Activated T-helper 1 cell treated with anti-CD3 and anti-CD28 coated beads, Interleukin-12 subunit alpha, Interleukin-12 subunit beta, Interleukin-2, Interleukin-4 antibody, amounts not matched to agents 30 ng/mL and 10 ng/mL and 1 ng/mL, durations not matched to agents 14 hours and 24 hours and 36 hours (primary cell): ENCODE measurements at places on chromosomes 4 and X.

GRCh38 chrX:153303276-153304262, 18.0 kb downstream of the PNMA6F start:
- H3K27me3 ChIP-seq: peaks cover 24% of the 10 kb centered on the region
- H3K27ac ChIP-seq: no peak overlapping the region
- H3K4me1 ChIP-seq: no peaks in the 10 kb centered on the region
- DNase-seq: no peak
- no peak overlapping the region for H3K4me3 ChIP-seq

DNA sequence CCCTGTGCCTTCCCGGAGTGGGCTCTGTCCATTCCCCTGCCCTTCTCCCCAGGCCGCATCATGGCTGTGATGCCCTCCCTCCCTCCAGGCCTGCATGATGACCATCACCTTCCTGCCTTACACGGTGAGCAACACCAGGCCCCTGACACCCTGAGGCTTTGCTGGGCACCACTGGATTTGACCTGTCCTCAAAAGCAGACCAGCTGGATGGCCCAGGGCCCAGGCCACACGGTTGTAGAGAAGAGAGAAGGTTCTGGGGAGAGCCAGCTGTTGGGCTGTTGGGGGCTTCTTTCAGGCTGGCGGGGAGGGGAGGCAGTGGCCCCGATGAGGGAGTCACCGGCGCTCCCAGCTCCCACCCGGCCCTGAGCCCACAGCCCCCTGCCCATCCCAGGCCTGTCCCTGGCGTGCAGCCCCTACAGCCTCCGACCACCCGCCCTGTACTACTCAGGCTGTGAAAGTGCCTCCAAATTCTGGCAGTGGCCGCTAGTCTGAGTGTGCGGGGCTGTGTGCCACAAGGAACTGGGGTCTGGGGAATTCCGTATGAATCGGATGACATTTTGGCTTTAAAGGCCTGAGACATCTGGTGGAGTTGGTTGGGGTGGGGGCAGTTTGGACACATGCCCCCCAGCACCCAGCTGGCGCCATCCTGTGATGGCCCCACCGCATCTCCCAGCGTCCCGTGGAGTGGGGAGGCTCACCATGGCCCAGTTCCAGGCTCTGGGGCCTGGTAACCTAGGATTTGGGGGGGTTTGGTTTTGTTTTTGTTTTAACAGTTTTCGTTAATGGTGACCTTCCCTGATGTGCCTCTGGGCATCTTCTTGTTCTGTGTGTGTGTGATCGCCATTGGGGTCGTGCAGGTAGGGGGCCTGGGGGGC, 19.6 kb downstream of the TMEM175 start:
- H3K4me1 ChIP-seq: no peaks in the 10 kb centered on the region
- no peak overlapping the region for H3K4me3 ChIP-seq
- no peaks in the 10 kb centered on the region for H3K27me3 ChIP-seq

DNA sequence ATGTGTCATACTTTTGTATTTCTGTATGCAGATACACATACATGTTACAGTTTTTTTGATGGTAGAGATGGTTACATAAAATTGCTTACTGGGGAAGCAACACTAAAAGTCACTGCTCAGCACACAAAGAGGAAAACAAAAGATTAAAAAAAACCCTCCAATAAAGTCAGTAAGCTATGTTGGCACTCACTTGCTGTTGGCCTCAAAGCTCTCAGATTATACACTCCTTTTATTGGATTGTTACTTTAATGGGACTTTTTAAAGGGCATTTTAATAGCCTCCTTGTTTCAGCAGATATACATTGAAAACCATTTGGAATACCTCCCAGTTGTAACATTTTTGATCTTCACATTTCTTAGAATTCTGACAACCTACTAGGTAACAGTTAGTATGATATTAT, 222.0 kb upstream of the HHIP start:
- H3K36me3 ChIP-seq: no peaks in the 10 kb centered on the region
- no peaks in the 10 kb centered on the region for H3K4me1 ChIP-seq
- no peak overlapping the region for H3K27ac ChIP-seq
- H3K4me3 ChIP-seq: no peak overlapping the region
- no peaks in the 10 kb centered on the region for H3K27me3 ChIP-seq
- no peak for DNase-seq

DNA sequence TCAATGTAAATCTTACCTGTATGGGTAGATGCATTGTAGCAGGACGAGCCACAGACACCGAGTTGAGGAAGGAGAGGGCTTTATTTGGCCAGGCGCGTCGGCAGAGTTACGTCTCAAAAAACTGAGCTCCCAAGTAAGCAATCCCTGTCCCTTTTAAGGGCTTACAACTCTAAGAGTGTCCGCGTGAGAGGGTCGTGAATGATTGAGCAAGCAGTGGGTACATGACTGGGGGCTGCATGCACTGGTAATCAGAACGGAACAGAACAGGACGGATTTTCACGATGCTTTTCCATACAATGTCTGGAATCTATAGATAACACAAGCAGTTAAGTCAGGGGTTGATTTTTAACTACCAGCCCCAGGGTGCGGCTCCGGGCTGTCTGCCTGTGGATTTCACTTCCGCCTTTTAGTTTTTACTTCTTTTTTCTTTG, 524.9 kb upstream of the HTR2C start:
- no peak overlapping the region for H3K4me3 ChIP-seq
- no peaks in the 10 kb centered on the region for H3K36me3 ChIP-seq
- no peak for DNase-seq
- no peaks in the 10 kb centered on the region for H3K4me1 ChIP-seq
- H3K27ac ChIP-seq: no peak overlapping the region
- H3K27me3 ChIP-seq: no peaks in the 10 kb centered on the region

DNA sequence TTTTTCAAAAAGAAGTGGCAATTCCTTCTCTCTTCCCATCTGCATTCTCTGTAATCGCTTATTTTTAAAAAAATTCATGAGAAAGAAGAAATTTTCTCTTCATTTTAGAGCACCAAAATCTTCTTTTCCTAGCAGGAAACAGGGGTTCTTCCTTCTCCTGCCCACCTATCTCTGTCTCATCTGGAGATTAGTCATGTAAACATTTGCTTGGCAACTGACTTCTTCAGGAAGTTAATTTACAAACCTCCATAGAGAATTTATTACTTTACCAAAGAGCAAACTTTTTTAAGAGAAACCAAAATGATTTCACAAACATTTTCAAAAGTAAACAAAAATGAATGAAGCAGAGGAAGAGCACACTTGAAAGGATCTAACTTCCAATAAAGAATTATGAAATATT, 13.5 kb downstream of the TTC29 start:
- peaks cover 2% of the 10 kb centered on the region for H3K27me3 ChIP-seq
- H3K4me3 ChIP-seq: no peak overlapping the region
- H3K36me3 ChIP-seq: no peaks in the 10 kb centered on the region
- no peak for DNase-seq
- H3K27ac ChIP-seq: no peak overlapping the region

GRCh38 chrX:2960861-2961515, 31.8 kb upstream of the ARSD start:
- no peak overlapping the region for H3K4me3 ChIP-seq
- DNase-seq: no peak
- H3K27ac ChIP-seq: no peak overlapping the region
- no peaks in the 10 kb centered on the region for H3K36me3 ChIP-seq
- no peaks in the 10 kb centered on the region for H3K27me3 ChIP-seq
- no peaks in the 10 kb centered on the region for H3K4me1 ChIP-seq

DNA sequence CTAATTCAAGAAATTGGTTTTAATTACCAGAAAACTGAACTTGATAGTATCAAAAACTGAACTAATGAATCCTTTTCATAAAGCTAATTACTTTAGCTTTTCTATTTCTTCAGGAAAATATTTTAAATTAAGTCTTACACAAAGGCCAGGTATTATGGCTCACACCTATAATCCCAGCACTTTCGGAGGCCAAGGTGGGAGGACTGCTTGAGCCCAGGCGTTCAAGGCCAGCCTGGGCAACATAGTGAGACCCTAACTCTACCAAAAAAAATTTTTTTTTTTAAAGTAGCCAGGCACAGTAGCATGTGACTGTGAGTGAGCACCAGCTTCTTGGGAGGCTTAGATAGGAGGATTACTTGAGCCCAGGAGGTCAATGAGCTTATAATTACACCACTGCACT, 19.1 kb downstream of the CNOT6L start:
- peaks cover 37% of the 10 kb centered on the region for H3K4me1 ChIP-seq
- H3K27ac ChIP-seq: no peak overlapping the region
- no peak for DNase-seq
- H3K36me3 ChIP-seq: peaks cover 31% of the 10 kb centered on the region
- H3K27me3 ChIP-seq: no peaks in the 10 kb centered on the region

- no peaks in the 10 kb centered on the region for H3K36me3 ChIP-seq
- no peaks in the 10 kb centered on the region for H3K4me1 ChIP-seq
- H3K27ac ChIP-seq: no peak overlapping the region
- DNase-seq: no peak
- H3K4me3 ChIP-seq: no peak overlapping the region
Observed at GRCh38 chr4:87633243-87633642, 16.8 kb upstream of the DMP1 start.

- no peak for DNase-seq
- H3K4me3 ChIP-seq: no peak overlapping the region
- H3K4me1 ChIP-seq: no peaks in the 10 kb centered on the region
- no peaks in the 10 kb centered on the region for H3K36me3 ChIP-seq
- no peak overlapping the region for H3K27ac ChIP-seq
- no peaks in the 10 kb centered on the region for H3K27me3 ChIP-seq
Observed at GRCh38 chr4:28926156-28926555, 1794.0 kb upstream of the PCDH7 start.

GRCh38 chrX:40012039-40012867, 85.5 kb downstream of the BCOR start:
- H3K27ac ChIP-seq: peak overlapping the region; percentile 83
- peaks cover 11% of the 10 kb centered on the region for H3K4me1 ChIP-seq
- H3K4me3 ChIP-seq: peak overlapping the region; percentile 53
- DNase-seq: no peak

- DNase-seq: no peak
- H3K4me3 ChIP-seq: no peak overlapping the region
- H3K36me3 ChIP-seq: no peaks in the 10 kb centered on the region
- H3K27me3 ChIP-seq: peaks cover 56% of the 10 kb centered on the region
- no peak overlapping the region for H3K27ac ChIP-seq
Observed at GRCh38 chr4:8860892-8861575, 10.6 kb downstream of the HMX1 start.

DNA sequence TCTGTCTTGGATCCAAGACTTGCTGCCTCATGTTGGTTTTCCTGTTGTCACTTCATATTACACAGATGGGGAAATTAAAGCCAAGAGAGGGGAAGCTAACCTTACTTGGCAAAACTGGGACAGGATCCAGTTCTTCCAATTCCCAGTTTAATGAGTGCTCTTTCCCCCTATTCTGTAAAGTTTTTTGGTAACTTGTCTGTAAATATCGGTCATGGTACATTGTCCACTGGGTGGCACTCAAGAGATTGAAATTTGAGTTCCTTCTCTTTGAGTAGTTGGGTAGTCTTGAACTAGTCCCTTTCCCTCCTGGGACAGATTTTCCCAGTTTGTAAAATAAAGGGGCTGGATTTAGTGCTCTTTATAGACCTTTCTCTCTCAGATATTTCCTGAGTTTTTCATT, 12.4 kb upstream of the EOLA2 start:
- H3K4me1 ChIP-seq: no peaks in the 10 kb centered on the region
- peaks cover 12% of the 10 kb centered on the region for H3K36me3 ChIP-seq
- DNase-seq: no peak
- no peak overlapping the region for H3K4me3 ChIP-seq
- no peak overlapping the region for H3K27ac ChIP-seq

DNA sequence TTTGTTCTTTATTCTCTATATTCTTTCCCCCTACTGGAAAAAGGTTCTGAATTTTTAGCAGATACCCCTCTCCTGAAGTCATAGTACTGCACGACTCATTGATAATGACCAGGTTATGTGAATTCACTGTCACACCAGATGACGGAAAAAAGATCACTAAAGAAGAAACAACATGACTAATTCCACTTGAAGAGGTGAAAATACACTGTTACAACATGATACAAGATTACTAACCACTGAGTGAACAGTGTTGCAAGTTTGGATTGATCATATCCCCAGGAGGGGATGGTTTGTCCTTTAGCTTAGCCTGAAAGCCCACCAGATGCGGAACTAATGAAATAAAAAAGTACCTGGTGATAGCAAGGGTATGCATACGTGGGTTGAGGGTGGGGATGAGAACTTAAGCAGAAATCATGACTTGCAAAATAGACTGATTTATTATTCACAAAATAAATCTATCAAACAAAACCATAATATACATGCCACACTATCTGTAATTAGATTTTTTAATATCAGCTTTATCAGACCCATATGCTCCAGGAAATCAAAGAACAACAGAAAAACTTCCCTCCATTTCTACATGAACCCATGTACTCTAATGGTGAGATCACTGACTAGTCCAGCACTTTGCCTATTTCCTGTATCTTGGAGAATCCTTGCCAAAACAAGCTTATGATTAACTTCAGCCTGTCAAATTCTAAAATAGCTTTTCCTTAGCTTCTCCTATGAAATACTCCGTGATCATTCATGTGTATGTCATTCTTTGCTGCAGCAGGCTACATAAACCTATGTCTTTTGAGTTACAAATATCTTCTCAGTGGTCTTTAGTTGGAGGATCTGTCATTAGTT, 257.4 kb upstream of the AGA start:
- H3K4me3 ChIP-seq: no peak overlapping the region
- no peaks in the 10 kb centered on the region for H3K27me3 ChIP-seq
- H3K4me1 ChIP-seq: no peaks in the 10 kb centered on the region
- no peak overlapping the region for H3K27ac ChIP-seq
- no peaks in the 10 kb centered on the region for H3K36me3 ChIP-seq
- DNase-seq: no peak

DNA sequence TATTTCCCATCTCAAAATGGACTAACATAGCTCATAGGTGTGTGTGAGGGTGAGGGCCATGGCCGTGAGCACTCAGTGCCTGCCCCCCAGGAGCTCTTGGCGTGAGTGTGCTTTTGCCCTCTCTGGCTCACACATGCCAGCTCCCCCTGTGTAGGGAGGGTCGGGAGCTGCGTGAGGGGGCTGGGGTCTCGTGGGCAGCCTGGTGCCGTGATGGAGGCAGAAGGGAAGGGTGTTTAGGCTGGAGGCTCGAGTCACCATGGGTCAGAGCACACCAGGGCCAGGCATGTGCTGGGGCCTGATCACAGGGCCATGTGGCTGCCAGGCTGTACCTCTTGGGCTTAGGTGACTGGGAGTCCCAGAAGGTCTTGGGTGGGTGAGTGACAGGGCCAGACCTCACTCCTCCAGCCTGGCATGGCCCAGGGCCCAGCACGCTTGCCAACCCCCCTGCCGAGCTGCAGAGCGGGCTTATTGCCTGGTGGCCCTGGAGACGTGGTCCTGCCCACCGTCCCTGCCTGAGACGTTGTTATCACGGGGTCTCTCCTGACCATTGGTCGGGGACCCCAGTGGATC, 44.0 kb downstream of the ADRA2C start:
- no peaks in the 10 kb centered on the region for H3K4me1 ChIP-seq
- H3K27me3 ChIP-seq: no peaks in the 10 kb centered on the region
- no peak overlapping the region for H3K27ac ChIP-seq
- DNase-seq: no peak

- no peaks in the 10 kb centered on the region for H3K4me1 ChIP-seq
- no peak for DNase-seq
- H3K27me3 ChIP-seq: peaks cover 3% of the 10 kb centered on the region
- H3K36me3 ChIP-seq: no peaks in the 10 kb centered on the region
- no peak overlapping the region for H3K4me3 ChIP-seq
Observed at GRCh38 chrX:68416592-68416991, 16.7 kb downstream of the OPHN1 start.

- peaks cover 65% of the 10 kb centered on the region for H3K4me1 ChIP-seq
- peaks cover 30% of the 10 kb centered on the region for H3K36me3 ChIP-seq
- no peaks in the 10 kb centered on the region for H3K27me3 ChIP-seq
- H3K27ac ChIP-seq: no peak overlapping the region
- H3K4me3 ChIP-seq: no peak overlapping the region
Observed at GRCh38 chr4:17814140-17814539, 3.4 kb downstream of the NCAPG start.

GRCh38 chr4:83438719-83439118, 16.9 kb downstream of the HELQ start:
- H3K4me3 ChIP-seq: no peak overlapping the region
- DNase-seq: no peak
- no peak overlapping the region for H3K27ac ChIP-seq
- peaks cover 12% of the 10 kb centered on the region for H3K36me3 ChIP-seq
